KBM-7 (cell line): ENCODE measurements at places on chromosomes 12 and 14.

DNA sequence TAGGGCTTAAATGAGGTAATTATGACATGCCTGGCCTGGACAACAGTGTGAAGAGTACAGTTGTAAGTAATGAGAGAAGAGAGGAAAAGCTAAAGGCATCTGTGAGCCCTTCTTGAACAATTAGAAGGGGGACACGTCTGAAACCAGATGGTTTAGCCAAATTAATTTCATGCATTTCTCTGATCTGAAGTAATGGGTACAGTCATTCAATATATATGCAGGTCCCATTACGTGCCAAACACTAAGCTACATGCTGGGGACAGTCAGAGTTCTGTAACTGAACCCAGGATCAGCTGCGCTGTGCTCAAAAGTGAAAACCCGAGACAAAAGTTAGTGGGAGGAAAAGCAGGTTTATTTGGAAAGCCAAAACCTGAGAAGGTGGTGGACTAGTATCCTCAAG, 207.2 kb upstream of the TMTC1 start:
- no peak for DNase-seq

- DNase-seq = peak; percentile 42
Measured at GRCh38 chr12:13941258-13942249, 39.8 kb downstream of the GRIN2B start.

DNA sequence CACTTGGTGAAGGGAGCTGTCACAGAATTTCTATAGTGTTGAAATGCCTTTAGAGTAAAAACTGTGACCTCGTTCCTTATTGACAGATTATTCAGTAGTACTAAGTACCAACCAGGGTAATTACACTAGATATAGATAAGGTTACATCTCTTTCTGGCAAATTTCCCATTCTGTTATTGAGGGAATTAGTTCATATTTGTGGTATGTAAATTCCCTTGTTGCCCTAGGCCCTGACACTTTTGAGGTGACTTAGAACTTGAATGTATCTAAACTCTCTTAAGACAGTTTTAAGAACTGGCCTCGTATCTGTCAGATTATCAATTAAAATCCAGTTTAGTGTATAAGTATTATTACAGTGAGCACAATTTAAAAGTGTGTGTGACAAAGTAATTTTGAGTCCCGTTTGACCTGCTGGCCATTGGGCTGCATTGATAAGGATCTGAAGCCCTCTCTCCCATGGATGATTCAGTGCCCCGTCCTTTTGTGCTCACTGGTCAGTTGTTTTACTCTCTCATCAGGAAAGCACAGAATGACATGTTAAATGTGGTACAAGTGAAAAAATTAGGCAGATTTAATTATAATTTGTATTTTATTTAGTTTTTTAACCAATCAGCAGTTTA, 123.2 kb downstream of the GPR135 start:
- no peak for DNase-seq

DNA sequence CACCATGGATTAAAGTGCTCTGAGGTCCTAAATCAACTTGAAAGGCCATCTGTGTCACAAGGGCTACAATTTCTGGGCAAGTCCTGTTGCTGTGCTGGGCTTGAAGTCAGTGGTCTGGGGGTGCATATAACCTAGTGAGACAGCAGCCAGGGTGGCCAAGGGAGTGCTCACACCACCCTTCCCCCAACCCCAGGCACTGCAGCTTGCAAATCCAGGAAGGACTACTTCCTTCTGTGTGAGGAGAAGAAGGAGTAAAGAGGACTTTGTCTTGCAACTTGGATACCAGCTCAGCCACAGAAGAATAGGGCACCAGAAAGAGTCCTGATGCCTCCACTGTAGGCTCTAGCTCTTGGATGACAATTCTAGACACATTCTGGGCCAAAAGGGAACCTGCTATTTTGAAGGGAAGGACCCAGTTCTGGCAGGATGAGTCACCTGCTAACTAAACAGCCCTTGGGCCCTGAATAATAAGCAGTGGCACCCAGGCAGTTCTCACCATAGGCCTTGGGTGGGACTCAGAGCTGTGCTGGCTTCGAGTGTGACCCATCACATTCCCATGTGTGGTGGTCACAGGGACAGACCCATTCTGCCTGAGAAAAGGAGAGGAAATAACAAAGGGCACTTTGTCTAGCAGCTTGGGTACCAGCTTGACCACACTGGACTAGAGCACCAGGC, 32.6 kb upstream of the DHRS7 start:
- DNase-seq = no peak

- DNase-seq = no peak
Measured at GRCh38 chr12:109218996-109219395, 90.1 kb downstream of the FOXN4 start.

DNA sequence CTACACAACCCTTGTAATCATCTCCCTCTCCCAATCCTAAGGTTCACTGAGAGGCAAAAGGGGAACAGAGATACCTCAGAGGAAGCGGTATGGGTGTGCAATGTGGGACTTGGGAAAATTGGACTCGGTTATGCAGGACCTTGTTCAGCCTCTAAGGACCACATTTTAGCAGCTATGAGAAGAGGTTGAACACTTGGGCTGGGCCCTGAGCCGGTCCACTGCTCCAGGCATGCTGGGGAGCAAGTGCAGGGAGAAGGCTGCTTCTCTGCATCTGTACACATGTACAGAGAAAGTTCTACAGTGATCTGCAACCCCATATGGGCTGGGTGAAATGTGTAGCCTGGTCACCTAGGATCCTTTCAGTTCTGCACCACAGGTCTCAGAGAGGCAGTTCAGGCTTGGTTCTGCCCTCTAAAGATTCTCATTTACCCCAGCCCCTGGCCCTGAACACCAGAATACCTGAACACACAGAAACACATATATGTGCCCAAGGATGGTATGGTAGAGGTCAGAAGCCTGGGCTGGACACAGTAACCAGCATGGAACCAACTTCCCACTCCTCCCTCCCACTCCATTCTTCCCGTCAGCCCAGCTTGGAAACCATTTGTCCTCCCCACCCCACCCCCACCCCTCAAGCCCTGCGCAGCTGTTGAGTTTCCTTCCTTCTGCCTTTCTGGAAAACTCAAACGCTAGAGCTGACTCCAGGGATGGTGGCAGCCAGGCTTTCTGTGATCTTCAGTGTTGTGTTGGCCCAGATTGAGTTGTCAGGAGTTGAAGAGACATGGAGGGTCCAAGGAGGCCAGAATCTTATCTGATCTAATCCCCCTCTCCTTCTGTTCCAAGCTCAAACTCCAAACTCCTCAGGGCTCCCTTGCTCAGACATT, 10.4 kb downstream of the HOXC5 start:
- no peak for DNase-seq

GRCh38 chr14:49479432-49479831, 106.7 kb downstream of the RPS29 start:
- DNase-seq = no peak

DNA sequence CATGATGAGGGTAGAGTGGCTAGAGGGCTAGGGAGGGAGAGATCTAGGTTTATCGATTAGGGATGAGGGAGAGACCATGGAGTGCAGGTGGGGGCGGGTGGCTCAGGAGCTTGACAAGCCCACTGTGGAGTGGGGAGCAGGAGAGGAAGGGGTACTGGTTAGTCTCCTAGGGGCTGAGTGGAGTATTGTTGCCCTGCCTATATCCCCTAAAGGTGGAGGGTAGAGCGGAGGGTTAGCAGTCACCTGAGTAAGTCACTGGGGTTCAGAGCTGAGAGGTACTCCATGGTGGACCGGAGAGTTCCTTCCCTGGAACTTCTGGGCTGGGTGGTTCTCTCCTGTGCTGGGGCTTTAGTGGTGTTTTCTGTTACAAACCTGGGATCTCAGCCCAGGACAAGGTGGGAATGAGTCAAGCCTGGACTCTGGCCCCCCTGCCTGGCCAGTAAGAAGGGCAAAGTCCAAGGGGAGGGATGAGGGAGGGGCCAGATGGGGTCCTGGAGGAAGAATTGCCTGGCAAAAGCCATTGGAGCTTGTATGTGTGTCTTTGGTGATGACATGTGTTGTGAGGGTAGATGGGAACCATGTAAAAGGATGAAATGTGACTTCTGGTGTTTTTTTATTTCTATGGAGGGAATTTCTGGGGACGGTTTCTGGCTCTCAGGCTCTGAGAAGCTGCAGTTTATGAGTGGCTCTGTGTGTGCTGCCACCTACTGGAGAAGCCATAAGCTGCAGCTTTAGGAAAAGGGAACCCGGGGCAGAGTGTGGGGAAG, at the start of gene CIDEB:
TSS of gene CIDEB (minus strand) at position 403 of the 767 bp plus-strand sequence. CDS start at position 284, 119 bp downstream.
- DNase-seq = peak; percentile 87

- no peak for DNase-seq
Measured at GRCh38 chr14:100202712-100203111, 36.2 kb upstream of the YY1 start.

DNA sequence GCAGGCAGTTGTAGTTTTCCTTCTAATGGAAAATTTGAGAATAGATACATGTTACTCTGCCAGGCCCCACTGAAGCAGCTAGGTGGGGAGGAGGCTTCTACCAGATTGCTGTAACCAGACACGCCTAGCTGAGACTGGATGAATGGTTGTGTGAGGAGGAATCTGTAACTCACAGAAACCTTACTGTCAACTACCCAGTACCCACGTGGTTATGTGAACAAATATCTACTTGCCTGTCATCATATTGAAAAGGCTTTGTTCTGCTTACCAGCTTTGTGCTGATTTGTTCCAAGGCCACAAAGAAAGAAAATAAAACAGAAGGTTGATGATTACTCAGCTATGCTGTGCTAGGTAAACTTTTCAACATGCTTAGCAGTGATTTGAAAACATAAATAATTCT, 167.2 kb downstream of the CAPZA3 start:
- DNase-seq = no peak

DNA sequence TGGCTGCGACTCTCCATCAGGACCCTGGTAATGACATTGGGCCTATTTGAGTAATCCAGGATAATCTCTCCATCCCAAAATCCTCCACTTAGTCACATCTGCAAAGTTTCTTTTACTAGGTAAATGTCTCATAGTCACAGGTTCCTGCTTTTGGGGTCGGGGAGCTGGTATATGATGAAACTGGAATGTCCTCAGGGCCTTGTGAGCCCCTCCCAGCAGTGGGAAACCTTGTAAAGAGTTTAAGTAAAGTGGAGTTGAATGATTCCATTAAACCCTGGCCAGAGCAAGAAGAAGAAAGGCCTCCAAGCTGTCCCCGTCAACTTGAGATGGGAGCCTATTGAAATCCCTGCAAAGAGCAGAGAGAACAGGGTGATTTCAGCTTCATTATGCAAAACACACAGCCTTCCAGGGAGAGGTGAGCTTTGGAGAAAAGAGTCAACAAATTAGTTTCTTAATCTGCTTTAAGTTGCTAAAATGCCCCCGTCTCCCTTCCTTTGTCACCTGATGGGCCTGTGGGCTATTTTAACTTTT, 12.6 kb downstream of the WSCD2 start:
- DNase-seq = no peak

- no peak for DNase-seq
Measured at GRCh38 chr14:75602503-75602902, 24.1 kb downstream of the FLVCR2 start.

GRCh38 chr12:51318846-51319599, 5.0 kb downstream of the BIN2 start:
- peak; percentile 82 for DNase-seq

- DNase-seq = no peak
Measured at GRCh38 chr12:123858176-123858575, 96.1 kb downstream of the DNAH10 start.

DNA sequence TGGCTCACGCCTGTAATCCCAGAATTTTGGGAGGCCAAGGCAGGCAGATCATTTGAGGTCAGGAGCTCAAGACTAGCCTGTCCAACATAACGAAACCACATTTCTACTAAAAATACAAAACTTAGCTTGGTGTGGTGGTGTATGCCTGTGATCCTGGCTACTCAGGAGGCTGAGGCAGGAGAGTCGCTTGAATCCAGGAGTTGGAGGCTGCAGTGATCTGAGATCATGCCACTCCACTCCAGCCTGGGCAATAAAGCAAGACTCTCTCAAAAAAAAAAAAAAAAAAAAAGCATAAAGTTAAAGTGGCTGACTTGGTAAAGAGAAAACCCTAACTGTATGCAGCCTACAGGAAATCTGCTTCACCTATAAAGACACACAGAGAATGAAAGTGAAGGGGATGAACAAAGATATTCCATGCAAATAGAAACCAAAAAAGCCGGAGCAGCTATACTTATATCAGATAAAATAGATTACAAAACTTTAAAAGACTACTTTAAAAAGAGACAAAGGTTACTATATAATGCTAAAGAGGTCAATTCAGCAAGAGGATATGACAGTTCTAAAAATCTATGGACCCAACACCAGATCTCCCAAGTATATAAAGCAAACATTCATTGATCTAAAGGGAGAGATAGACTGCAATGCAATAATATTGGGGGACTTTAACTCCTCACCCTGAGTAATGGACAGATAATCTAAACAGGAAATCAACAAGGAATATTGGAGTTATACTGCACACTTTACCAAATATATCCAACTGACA, 4.1 kb downstream of the CLEC2B start:
- DNase-seq = peak; percentile 69

GRCh38 chr12:19234171-19234704, 104.7 kb downstream of the PLEKHA5 start:
- peak; percentile 54 for DNase-seq

DNA sequence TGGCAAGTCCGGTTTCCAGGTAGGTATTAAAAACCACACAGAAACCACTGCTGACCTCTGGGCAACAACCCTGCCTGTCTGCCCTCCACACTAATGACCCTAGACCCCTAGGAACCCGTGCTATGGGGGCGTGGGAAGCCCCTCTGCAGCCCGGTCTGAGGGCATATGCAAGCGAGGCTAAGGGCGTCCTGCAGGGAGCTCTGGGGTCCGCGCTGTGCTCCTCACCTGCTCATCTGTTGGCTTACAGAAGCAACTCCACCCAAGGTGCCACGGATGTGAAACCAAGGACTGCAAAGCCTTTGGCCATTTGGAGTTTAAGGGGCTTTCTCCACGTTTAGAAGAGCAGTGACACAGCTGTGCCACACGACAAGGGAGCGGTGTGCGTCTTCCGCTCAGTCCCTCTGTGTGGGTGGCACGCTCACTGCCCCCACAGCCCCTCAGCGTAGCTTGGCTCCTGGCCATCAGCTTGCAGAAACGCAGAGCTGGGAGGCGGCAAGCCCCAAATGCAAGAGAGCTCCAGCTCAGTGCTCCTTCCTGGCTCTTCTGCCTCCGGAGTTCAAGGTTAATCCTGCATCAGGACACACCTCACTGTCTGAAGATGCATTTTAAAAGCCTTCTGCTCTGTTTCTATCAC, 18.4 kb downstream of the AMN start:
- DNase-seq = no peak

- DNase-seq = no peak
Measured at GRCh38 chr14:51704545-51704944, 52.8 kb downstream of the FRMD6 start.

DNA sequence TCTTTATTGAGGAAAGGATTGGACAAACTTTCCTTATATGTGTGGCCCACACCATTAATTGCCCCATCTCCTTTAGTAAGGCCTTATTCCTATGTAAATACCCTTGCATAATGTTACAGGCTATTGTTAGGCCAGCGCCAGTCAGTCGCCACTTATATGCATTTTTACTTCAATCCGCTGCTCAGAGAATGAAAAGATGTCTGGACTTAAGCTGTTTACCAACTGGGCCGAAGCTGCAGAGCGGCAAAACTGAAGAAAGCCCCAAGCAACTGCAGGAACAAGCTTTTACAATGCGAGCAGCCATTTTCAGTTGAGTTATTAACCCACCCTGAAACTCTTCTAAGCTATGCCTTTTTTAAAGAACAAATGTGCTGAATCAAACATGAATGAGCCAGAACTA, 92.1 kb upstream of the OTX2 start:
- DNase-seq = no peak
